ENCODE measurements at places on chromosomes 6 and 20.
A peak's percentile ranks its signal among the peaks of the same experiment; 100 is the strongest.

DNA sequence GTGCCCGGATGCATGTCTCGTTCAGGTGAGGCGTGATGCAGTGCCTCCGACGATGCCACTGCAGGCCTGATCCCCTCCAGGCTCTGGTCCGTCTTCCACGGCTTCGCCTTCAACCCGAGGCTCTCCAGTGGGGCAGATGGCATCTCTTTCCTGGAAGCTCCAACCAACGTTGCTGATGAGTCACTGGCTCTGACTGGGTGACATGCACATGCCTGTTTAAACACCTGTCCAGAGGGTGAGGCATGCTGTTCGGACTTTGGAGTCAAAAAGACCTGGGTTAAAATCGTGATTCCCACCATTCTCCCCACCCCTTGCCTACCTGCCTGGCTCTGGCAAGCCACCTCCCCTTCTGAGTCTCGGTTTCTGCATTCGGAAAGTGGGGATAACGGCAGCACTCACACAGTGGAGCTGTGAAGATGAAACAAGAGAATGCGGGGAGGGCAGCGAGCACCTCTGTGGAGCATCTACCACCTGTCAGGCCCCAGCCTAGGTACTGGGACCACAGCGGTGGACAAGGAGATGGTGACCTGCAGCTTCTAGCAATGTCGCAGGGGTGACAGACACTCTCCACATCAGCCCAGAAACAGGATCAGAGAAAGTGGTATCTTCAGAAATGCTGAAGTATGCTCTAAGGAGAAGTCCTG is 8.5 kb upstream of the EDN3 start:
- DNase-seq = no peak

- DNase-seq = no peak
Measured at GRCh38 chr6:7617801-7618764, 28.1 kb downstream of the SNRNP48 start.

GRCh38 chr6:38371881-38372280 is 267.8 kb downstream of the BTBD9 start:
- no peak for DNase-seq

- DNase-seq = no peak
Measured at GRCh38 chr6:3500262-3501014, 43.6 kb upstream of the SLC22A23 start.

- no peak for DNase-seq
Measured at GRCh38 chr20:40686434-40686882, 2.6 kb downstream of the MAFB start.

DNA sequence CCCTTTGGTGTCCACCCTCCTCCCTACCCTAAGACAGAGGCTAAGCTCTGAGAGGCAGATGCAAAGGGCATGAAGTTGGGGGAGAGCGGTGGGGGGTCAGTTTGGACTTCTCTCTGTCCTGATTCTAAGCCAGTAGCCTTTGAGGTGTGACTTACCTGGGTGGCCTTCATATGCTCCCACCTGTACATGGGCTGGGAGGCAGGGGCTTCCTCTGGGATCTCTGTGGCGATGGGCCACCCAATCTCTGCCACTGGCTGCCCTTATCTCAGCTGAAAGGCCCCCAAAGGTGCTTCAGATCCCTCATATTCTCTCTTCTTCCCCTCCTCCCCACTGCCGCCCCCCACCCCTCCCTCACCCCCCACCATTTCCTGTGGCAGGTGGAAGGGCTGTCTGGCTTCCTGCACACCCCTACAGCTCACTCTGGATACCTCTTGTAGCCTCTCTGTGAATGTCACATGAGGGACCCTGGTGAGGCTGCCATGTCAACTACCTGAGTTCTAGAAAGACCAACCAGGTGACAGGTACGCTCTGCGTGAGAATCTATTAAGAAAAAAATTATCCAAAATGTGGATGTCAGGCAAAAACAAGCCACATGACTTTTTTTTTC is 34.0 kb downstream of the PNLDC1 start:
- DNase-seq = peak; percentile 53

- DNase-seq = no peak
Measured at GRCh38 chr6:14704383-14705271, 541.2 kb upstream of the JARID2 start.

DNA sequence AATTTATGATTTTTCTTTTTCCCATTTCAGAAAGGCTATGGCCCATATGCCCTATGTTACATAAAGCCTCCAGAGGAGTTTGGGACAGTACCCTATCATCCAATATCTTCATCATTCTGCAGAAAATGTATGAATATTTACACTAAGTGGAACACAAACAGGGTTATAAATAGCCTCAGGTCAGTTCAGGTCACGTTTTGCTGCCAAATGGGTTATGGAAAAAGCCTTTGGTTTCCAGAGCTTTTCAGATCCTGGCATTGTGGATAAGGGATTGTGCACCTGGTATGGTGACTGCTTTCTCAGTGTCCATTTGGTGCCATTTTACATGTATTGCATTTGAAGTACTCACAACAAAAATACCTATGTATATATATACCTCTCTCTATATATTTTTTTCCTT is 29.4 kb downstream of the UTRN start:
- no peak for DNase-seq

- DNase-seq = no peak
Measured at GRCh38 chr6:90220273-90220672, 76.4 kb downstream of the BACH2 start.

GRCh38 chr6:16676376-16676775 is 84.9 kb downstream of the ATXN1 start:
- no peak for DNase-seq

- DNase-seq = no peak
Measured at GRCh38 chr20:37390503-37390890, 44.6 kb downstream of the SRC start.

- DNase-seq = peak; percentile 9
Measured at GRCh38 chr6:20092071-20092566, 120.2 kb downstream of the MBOAT1 start.

DNA sequence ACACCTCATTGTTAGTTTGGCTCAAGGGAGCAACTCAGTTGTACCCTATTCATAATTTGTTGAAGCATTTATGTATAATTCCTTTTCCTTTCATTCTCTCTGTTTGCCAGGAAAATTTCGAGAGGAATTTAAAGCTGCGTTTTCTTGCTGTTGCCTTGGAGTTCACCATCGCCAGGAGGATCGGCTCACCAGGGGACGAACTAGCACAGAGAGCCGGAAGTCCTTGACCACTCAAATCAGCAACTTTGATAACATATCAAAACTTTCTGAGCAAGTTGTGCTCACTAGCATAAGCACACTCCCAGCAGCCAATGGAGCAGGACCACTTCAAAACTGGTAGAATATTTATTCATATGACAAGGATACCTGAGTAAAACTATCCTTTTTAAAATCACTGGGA is 45.2 kb upstream of the GFRAL start:
- no peak for DNase-seq

GRCh38 chr6:127439718-127440117 is 19.5 kb downstream of the KIAA0408 start:
- DNase-seq = no peak

DNA sequence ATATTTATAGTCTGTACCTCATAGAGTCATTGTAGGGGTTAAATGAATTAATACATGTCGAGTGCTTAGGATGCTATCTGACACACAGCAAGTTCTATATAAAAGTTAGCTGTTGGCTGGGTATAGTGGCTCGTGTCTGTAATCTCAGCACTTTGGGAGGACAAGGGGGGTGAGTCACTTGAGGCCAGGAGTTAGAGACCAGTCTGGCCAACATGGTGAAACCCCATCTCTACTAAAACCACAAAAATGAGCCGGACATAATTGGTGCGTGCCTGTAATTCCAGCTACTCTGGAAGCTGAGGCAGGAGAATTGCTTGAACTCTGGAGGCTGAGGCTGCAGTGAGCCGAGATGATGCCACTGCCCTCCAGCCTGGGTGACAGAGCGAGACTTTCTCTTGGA is 222.9 kb downstream of the UBE3D start:
- no peak for DNase-seq

GRCh38 chr6:154989448-154989847 is 5.7 kb upstream of the TIAM2 start:
- no peak for DNase-seq

DNA sequence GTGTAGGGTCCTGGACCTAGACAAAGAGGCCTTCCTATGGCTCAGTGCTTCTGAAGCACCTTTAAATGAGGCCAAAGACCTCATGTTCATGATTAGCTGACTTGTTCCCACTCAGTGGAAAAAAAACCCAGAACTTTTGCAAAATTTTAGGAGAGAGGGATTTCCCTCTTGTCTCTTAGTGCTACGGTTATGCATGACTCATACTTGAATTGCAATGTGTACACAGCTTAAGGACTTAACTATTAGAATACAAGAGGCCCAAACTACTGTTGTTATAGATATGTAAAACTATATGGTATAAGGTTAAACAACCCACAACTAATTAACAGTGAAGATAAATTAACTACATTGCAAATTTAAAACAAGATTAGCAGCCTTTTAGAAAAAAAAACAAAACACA is 32.3 kb upstream of the HLA-A start:
- DNase-seq = no peak

DNA sequence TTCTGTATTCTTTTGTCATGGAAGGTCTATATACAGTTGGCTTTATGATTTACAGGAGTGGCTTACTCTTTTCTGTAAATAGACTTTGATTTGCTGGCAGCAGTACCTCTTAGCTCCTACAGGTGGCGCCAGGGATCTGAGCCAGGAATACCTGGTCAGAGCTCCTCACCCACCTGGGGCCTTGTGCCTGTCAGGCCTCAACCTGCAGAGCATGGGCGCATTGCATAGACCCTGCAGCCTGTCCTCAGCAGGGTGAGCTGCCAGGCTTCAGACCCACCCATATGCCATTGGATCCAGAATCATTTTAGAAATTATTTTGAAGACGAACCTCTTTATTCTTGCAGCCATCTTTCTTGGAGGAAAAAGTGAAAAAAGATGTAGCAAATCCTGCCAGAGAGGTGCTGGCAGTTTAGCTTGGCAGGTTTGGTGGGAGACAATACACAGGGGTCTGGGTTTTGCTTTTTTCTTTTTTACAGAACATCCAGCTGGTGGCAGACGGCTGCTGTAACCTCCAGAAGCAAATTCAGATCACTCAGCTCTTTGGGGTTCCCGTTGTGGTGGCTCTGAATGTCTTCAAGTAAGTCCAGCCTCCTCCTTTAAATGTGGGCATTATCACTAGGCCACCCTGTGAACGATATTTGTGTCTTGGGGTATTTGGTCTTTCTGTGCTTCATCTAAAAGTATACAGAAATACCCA is 149.1 kb downstream of the MTHFD1L start:
- peak; percentile 57 for DNase-seq

DNA sequence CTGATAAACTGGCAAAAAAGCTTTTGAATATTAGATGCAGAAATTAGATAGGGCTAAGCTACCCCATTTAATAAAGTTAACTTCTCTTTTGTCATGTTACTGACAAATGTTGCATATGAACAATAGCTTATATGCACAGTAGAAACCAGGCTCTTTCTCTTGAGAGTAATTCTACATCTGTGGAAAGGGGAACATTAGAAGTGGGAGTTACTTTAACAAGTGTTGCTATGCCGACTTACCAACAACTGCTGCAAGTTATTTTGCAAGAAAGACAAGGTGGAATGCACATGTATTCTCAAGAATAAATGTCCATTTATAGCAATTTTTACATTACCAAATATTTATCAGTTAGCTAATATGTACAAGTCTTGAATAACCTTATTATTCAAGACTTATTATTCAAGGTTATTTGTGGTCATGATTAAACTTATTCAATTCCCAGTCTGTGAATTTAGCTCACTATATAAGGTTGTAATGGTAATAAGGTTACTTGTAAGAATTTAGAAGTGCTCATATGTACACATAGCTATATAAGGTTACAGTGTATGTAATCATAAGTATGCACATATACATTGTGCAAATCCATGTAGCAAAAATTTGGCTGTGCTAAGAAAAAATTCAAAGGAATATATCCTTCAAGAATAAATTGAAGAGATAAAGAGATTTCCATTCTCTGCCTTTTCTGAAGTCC is 38.3 kb downstream of the ADGRG6 start:
- DNase-seq = no peak

- DNase-seq = no peak
Measured at GRCh38 chr6:106249658-106250057, 75.9 kb downstream of the ATG5 start.

DNA sequence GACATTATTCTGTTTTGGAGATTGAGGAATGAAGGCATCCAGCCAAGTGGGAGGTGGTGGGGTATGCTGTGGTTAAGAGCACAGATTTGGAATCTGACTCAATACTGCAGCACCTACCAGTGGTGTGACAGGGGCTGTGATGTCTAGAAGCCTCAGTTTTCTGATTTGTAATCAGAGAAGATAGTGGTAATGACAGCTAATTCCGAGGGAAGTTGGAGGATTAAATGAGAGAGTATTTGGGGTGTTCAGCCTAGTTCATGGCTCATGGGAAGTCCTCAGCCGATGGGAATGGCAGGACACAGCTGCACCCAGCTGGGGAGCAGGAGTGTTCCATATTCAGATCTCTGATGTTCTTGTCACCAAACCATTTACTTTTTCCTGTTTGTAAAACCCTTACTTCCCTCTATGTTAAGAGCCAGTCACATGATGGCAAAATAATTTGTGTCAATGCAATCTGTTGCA is 9.3 kb downstream of the SLC9A8 start:
- DNase-seq = no peak

DNA sequence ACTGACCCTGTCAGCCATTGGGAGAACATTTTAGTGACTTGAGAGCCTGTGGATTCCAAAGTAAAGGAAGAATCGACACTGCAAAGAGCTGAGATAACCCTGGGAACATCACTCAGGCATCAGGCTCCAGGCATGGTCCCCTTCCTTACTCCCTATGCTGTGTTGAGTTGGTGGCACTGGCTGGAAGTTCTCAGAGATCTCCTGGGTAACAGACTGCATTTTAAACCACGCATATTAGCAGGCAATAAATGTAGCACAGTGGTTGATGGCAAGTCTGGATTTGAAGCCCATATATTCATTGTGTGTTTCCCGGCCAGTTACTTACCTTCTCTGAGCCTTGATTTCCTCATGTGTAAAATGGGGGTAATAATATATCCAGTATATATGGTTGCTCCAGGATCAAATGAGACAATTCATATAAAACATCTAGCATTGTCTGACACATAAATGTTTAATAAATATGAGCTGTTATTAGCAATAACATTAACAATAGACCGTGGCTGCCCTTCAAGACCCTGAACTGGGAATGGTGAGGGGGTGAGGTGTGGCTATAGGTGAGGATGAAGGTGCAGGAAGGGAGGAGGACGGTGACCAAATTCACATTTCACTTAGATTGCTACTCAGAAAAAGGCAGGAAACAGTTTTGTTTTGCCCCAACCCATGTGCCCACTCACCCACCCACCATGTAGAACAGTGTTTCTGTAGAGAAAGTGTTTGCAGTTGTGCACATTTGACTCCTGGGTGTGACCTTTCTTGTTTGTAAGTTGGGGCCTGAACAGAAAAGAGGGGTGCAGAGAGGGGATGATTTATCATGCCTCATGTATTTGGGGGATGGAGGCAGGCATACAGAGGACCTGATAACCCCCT is 2.1 kb downstream of the PLCG1 start:
- DNase-seq = no peak

DNA sequence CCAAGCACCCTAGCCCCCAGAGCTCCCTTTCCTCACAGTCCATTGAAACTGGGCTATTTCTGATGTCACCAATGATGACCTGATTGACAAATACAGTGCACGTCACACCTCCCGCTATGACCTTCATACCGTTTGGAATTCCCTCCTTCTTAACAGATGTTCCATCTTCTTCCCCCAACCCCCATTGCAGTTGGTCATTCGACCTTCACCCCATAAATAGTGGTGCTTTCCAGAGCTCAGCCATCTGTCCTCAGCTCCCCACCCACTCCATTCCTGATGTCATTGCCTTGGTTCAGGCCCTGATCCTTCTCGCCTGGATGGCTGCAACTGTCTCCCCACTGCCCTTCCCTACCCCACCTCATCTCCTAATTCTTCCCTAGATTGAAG is 198.5 kb downstream of the SOD2 start:
- DNase-seq = no peak

GRCh38 chr6:163457637-163458561 is 43.4 kb downstream of the QKI start:
- DNase-seq = no peak
